Renal pelvis (tissue), 12 donors: ENCODE measurements at places on chromosomes 5 and 9. TPM values are rescaled to one million over a fixed set of nuclear protein-coding genes. Genes with fewer than 3 reads are reported as not detected.

- no peak for DNase-seq
Measured at GRCh38 chr9:8616414-8616813, 816.8 kb upstream of the DMAC1 start.

DNA sequence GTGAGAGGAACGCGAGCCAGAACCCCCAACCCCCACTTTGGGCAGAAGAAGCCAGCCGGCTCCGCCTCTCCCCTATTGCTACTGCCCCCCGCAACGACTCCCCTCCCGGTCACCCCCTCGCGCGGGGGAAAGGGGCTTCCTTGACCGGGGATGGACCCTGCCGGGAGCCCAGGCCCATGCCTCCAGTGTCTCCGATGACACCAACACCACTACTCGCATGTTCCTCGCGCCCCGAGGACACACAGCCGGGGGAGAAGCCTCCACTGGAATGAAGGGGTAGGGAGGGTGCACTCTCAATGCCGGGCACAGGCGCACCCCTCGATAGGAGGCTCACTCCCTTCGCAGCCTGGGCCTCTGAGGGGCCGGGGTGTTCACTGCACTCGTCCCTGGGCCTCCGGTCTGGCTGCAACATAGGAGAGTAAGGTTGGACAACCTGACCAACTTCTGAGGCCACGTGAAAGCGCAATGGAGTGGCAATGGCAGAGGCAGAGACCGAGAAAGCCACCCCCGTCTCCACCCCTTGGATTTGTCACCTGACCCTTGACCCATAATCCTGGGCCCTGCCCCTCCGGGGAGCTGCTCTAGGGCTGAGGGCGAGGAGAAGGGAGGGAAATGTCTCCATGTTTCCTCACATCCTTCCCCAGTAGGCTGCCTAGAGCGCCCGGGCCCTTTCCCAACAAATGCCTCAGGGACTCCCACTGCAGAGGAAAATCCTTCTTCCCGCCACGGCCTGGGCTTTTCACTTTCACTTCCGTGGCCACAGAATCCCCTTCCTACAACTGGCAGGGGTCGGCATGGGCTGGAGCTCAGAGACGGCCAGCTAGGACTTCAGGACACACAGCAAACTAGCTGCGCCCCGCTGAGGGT, 1.1 kb upstream of the CNTFR start:
- DNase-seq: no peak

- peak; percentile 86 for DNase-seq
Measured at GRCh38 chr9:2469681-2470221, 151.8 kb upstream of the VLDLR start.

GRCh38 chr5:64273276-64273675, 107.6 kb downstream of the RNF180 start:
- no peak for DNase-seq

DNA sequence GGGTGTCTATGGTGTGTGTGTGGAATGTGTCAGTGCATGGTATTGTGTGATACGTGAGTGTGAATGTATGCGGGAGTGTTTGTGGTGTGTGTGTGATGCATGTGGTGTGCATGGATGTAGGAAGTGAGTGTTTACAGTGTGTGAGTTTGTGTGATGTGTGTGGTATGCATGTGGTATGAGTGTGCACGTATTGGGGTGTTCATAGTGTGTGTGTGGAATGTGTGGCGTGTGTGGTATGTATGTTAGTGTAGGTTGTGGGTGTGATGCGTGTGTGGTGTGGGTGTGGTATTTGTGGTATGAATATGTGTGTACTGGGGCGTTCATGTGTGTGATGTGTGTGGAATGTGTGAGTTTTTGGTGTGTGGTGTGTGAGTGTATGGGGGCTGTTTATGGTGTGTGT, 40.1 kb upstream of the BICD2 start:
- DNase-seq: no peak

GRCh38 chr9:127262602-127263001, 2.0 kb upstream of the GARNL3 start:
- DNase-seq: no peak

Gene UQCRQ
- polyA plus RNA-seq: 199 TPM

Gene SPZ1
- polyA plus RNA-seq: not detected

DNA sequence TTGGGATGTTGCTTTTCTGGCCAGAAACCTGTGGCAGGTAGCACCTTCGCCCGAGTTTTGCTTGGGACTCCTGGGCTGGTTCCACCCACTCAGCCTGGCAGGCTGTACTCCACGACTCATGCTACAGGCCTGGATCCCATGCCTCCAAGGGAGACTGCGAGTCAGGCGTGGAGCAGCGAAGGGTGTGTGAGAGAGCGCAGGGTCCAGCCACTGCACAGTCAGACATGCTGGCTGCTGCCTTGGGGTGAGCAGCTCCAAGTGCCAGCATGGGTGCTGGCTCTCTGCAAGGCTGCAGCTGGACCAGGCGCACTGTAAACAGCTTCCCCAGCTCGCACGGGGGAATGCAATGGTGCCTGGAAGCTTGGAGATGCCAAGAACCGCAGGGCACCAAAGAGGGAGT, 249.6 kb upstream of the EDIL3 start:
- DNase-seq: no peak

GRCh38 chr9:110926828-110927487, 111.3 kb downstream of the LPAR1 start:
- no peak for DNase-seq

DNA sequence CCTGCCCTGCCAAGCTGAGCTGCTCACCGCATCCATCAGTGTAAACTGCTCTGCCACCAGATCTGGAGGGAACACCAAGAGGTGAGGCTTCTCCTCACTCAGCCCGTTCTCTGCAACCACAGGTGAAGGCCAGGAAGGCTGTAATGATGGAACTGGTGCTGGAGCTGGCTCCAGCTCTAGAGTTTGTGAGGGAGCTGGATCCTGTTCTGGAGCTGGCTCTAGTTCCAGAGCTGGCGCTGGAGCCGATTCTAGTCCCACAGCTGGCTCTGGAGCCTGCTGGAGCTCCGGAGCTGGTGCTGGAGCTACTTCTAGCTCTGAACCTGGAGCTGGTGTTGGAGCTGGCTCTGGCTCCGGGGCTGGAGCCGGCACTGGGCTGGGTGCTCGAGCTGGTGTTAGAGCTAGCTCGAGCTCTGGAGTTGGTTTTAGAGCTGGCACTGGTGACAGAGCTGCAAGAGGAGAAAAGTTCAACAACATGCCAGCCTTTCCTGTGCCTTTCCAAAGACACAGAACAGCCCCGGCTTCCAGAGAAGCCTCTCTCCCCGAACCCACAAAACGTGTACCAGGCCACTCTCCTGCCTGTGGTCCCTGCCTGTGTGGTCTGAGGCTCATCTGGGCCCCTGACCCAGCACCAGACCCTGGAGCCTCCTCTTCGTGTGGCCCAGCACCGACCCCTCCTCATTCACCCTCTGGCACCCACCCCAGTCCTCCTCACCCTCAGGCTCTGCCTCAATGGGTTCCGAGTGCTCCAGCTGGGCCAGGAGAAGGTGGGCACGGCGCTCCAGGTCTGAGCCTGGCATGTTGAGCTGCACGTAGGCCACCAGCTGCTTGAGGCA, 12.9 kb downstream of the RALGDS start:
- DNase-seq: no peak

Gene DNAH5
- 1.2 TPM for polyA plus RNA-seq

DNA sequence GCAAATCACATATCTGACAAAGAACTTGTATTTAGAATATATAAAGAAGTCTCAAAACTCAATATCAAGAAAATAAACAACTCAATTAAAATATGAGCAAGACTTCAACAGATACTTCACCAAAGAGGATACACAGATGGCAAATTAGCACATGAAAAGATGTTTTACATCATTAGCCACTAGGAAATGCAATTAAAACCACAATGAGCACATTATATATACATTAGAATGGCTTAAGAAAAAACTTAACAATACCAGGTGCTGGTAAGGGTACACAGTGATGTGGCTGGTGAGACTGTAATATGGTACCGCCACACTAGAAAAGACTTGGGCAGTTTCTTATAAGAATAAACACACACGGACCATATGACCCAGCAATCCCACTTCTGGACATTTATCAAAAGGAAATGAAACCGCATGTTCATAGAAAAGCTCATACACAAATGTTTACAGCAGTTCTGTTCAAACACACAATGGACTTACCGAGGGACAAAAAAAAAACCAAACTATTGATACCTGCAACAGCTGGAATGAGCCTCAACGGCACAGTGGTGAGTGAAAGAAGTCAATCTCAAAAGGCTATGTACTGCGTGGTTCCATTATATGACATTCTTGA, 27.6 kb downstream of the SEMA4D start:
- no peak for DNase-seq

Gene PCDHGA2
- 6.3 TPM for polyA plus RNA-seq

DNA sequence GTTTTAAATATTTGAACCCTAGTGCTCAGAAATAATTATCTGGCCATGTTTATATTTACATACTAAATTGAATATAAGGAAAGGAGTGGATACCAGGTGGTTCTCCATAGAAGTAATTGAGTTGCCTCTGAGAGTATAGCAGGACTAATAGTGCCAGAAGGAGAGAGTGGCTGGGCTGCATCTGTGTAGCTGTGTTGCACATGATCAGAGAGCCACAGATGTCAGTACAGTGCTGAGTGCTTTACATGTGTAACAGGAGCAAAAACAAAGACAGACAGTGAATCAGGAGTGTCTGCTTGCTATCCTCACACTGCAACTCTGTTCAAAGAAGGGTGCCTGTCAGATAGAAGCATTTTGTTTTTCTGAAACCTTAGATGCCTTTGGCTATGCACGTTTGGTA, 353.9 kb upstream of the PAPPA start:
- no peak for DNase-seq

Gene PRRX2
- polyA plus RNA-seq: 1.3 TPM

Gene DAB2IP
- polyA plus RNA-seq: 40.0 TPM

DNA sequence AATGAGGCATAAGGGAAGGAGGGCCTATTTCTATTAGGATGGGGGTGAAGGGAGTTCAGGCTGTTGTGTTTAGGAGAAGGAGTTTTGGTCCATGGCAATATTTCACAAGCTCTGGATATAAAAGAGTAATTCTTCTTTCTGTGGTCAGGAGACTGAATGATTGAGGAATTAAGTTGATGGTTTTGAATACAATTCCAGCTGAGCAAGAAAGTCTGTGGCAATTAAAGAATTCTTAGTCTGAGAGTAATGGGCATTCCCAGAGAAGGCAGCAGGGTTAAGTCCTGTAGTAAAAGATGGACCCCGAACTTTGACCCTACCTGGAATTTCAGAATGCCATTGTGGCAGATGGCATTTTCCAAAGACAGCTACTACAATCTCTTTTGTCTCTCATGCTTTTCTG, 202.6 kb downstream of the TLE4 start:
- DNase-seq: no peak

- DNase-seq: no peak
Measured at GRCh38 chr9:115649991-115650472, 503.6 kb upstream of the PAPPA start.

DNA sequence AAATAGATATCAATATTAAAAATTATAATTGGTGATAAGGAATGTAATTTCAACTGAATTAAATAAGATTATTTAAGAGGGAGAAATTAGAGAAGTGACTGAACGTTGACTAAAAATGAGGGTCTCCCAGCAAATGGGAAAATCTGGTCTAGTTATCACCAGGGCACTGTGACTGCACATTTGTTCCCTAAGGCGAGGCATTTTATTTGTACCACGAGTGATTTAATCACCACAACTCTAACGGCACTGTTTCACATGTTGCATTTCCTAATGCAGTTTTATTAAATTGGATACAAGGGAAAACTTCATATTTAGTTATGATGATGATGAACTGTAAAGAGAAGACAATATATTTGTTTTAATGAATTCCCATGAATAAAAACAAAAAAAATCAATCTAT, 26.4 kb upstream of the FAM240B start:
- no peak for DNase-seq

- DNase-seq: no peak
Measured at GRCh38 chr9:121841771-121842611, 190.6 kb downstream of the DAB2IP start.

- peak; percentile 43 for DNase-seq
Measured at GRCh38 chr9:76109953-76110352, 219.5 kb downstream of the PCSK5 start.

DNA sequence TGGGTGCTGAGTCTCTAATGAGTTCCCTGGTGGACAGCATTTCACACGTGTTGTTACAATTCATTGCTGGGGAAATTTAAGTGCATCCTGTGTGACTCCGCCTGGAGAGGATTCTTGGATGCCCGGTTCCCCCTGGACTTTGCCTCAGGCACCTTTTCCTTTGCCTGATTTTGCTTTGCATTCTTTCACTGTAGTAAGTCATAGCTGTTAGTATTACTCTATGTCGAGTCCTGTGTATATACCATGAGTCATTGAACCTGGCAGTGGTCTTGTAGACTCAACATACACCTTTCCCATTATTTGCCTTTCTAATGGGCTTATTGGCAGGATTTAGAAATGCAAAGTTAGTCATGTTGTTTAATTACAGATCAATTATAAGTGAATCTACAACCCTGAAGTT, 81.9 kb upstream of the DHFR start:
- DNase-seq: no peak

Gene IFNA13
- polyA plus RNA-seq: not detected

GRCh38 chr5:139488260-139488659, 5.7 kb upstream of the STING1 start:
- DNase-seq: no peak

Gene TLX3
- not detected for polyA plus RNA-seq

GRCh38 chr5:157549954-157550549, 25.5 kb downstream of the ADAM19 start:
- no peak for DNase-seq

DNA sequence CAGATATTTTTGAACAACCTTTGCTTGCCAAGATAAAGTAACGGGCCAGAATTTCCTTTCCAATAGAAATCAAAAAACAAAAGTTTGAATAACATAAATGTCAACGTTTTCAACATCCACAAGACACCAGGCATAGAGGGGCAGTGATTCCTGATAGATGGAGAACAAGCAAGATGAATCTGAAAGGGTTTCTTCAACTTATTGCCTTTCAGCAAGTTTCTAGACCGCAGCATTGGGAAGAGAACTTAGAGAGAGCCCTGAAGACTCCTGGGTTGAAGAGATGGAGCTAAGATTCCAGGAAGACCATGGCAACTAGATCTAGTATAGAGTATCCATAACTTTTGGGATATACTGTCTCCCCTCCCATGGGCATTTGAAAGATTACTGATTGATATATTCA, 751.4 kb upstream of the CTNND2 start:
- DNase-seq: no peak

DNA sequence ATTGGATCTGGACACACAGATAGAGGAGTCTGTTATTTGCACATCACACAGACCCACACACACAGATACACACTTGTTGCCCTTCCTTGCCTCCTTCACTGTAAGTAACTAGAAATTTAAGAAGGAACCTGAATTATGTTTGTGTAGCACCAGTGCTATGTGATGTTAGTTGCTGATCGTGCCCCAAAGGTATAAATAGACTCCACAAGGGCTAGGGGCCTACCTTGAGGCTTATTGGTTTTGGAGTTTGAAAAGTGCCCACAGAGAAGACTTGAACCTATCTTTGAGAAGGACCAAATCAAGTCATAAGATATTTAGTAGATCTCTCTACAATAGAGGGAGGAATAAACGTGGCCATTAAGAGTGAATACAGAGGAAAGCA, 8.8 kb upstream of the TGFBI start:
- DNase-seq: no peak
